ENCODE measurements at places on chromosomes 4 and X.

DNA sequence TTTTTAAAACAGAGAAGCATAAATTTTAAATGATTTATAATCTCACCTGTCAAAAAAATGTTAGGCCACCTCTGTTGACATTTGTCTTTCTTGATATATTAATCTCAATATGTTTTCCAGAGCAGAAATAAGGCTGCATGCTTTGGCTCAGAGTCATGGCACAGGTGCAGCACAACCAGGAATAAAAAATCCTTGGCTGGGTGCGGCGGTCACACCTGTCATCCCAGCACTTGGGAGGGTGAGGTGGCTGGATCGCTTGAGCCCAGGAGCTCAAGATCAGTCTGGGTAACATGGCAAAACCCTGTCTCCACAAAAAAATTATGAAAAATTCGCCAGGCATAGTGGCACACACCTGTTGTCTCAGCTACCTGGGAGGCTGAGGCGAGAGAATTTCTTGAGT is 18.1 kb downstream of the CPLX1 start:
- no peak for DNase-seq

GRCh38 chr4:115376866-115377265 is 263.4 kb upstream of the NDST4 start:
- no peak for DNase-seq

DNA sequence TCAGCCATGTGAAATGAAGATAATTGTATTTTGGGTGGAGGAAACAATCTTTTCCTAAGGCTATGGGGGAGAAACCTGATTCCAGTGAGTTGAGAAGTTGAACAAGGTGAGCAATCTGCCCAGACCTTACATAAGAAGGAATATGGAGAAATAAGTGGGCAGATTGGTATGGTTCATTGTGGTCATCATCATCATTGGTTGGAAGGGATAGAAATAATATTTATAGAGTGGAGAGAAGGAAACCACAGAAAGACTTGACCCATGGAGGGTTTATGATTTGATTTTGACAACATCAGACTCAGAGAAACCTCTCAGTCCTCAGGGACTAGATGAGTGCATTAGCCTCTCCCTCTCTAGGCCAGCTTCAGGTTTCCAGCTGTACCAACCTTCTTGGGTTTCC is 177.9 kb upstream of the NEIL3 start:
- no peak for DNase-seq

GRCh38 chr4:117137145-117137544 is 51.8 kb upstream of the TRAM1L1 start:
- DNase-seq = no peak

GRCh38 chrX:30865015-30865414 is 24.0 kb downstream of the TAB3 start:
- DNase-seq = no peak

- DNase-seq = no peak
These were observed 33.6 kb upstream of the BMPR1B start for GRCh38 chr4:94724016-94724790.

GRCh38 chr4:1534876-1535526 is 128.8 kb upstream of the NKX1-1 start:
- DNase-seq = no peak

GRCh38 chr4:122152711-122153226 is 638 bp downstream of the BLTP1 start:
- DNase-seq = no peak

DNA sequence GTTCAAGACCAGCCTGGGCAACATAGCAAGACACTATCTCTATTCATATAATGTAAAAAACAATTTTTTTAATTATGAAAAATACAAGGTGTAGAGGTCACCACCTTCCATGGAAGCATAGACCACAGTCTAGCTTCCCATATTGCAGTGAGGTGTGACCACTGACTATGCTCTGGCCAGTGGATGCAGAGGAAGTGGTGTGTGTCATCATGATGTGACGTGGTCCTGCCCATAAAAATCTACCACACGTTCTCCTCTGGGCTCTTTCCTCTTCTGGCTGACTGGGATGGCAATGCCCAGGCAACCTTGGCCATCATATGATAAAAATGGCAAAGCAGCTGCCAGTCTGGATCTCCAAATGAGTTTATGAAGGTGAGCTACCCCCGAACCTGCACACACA is 65.7 kb downstream of the RBM47 start:
- DNase-seq = no peak

DNA sequence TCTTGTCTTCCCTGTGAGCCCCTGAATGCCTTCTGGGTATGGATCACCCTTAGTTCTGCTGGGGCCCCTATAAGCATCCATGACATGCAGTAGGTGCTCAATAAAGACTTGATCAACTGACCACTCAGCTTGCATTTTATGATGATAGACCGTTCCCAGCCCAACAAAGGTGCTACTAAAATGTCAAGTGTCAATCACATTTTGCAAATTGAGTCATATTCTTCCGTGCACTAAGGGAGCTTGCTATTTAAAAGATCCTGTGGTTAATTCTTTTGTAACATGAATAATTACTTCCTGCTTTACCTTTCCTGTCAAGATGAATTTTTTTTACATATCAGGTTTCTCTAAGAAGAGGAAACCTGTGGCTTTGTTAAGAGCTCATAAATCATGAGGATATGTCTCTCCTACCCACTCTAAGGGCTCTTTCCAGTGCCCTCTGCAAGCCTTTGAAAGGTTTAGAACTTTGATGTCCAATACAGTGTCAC is 47.6 kb downstream of the SH3KBP1 start:
- DNase-seq = peak; percentile 27

- no peak for DNase-seq
These were observed 926 bp downstream of the NDP start for GRCh38 chrX:43971966-43972961.

GRCh38 chr4:142944565-142944964 is 98.5 kb upstream of the INPP4B start:
- no peak for DNase-seq

GRCh38 chr4:99654361-99654761 is 3.3 kb downstream of the C4orf54 start:
- no peak for DNase-seq

- DNase-seq = no peak
These were observed 95.7 kb downstream of the DCLK2 start for GRCh38 chr4:150173982-150174398.

GRCh38 chr4:154076921-154077320 is 288.0 kb upstream of the SFRP2 start:
- DNase-seq = no peak

GRCh38 chr4:48375651-48376304 is 34.4 kb downstream of the SLAIN2 start:
- DNase-seq = peak; percentile 85

DNA sequence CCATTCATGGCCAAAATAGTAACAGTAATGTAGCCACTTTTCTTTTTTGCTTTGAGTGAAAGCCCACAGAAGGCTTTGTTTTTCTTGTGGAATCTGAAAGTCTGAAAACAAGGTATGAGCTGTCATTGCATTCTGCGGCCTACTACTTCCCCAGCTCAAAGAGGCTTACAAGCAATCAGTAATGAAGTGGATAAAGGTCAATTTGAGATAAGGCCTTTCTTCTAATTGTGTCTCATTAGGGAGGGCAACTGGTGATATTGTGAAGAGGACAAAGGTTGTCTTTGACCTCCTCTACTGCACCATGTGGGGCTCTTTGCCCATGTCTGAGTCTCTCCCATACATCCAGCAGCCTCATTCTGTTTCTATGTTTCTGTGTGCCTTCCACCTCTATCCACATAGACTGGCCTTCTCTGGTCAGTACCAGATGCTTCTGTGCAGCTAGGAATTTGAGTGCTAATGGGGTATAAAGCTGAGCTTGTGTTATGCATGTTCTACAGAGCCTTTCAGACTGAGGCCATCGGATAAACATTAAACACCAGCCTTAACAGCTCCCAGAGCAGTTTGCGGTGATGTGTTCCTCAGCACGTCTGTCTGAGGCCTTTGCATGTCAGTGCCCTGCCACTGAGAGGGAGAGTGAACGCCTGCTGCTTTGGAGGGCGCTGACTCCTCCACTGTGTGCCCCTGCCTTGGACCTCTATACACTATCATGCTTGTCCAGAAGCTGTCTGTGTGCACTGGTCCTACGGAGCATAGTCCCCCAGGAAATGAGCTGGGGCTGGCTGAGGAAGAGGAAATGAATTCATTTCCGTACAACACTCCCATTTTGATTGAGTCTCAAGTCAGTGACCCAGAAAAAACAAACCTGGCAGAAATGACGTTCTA is 80.2 kb downstream of the SH2D1A start:
- no peak for DNase-seq

- DNase-seq = no peak
These were observed 1213.2 kb downstream of the NLGN4X start for GRCh38 chrX:5015451-5015850.

DNA sequence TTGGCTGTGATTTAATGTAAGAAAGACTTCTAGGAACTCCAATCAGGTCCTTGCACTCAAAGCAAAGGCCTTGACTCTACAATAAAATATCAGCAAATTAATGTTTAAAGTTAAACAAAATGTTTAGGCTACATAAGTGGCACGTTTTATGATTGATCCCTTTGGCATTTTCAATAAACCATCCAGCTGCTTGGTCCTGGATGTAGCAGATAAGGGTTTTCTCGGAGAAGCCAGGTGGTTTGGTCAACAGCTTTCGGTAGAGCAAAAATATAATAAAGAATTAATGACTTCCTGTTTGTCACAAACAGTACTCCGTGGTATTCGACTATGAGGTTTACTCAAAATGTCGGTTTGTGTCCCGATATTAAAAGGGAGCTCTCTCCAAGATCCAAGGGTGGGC is 95.8 kb downstream of the GEMIN8 start:
- no peak for DNase-seq

DNA sequence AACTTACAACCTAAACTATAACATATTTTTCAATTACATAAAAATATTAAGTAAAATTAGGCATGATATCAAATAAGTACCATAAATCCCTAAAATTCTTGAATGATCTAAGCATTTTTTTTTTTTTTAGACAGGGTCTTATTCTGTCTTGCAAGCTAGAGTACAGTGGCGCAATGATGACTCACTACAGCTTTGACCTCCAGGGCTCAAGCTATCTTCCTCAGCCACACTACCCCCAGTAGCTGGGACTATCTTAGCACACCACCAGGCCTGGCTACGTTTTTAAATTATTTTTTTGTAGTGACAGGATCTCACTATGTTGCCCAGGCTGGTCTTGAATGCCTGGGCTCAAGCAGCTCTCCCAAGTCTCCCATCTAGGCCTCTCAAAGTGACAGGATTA is 1042.3 kb downstream of the FSTL5 start:
- no peak for DNase-seq

- no peak for DNase-seq
These were observed 13.2 kb downstream of the CC2D2A start for GRCh38 chr4:15482842-15483241.

DNA sequence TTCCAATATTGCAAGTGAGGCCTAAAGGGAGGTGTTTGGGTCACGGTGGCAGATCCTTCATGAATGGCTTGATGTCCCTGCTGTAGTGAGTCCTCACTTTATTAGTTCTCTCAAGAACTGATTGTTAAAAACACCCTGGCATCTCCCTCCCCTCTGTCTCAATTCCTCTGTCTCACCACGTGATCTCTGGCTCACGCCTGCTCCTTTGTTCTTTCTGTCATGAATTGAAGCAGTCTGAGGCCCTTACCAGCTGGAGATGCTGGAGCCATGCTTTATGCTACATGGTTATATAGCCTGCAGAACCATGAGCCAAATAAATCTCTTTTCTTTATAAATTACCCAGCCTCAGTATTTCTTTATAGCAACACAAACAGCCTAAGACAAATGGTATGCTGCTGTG is 980.7 kb upstream of the GRIA3 start:
- no peak for DNase-seq

DNA sequence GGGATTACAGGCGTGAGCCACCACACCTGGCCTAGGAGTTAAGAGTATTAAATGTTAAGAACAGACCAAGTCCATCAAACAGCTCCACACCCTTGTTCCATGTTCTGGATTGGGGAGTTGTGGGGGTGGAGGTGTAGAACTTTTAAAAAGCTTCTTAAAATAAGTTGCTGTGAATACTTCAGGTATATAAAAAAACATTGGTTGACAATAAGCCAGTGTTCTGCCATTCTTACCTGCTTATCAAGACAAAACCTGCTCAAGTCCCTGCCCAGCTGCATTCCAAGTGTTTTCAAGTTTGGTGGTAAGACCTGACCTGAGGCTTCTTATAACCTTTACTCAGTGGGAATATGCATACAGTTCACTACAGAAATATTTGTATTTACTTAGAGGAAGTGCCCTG is 6.4 kb downstream of the RBM3 start:
- DNase-seq = no peak

- DNase-seq = no peak
These were observed 43.4 kb upstream of the GATB start for GRCh38 chr4:151804086-151804630.

DNA sequence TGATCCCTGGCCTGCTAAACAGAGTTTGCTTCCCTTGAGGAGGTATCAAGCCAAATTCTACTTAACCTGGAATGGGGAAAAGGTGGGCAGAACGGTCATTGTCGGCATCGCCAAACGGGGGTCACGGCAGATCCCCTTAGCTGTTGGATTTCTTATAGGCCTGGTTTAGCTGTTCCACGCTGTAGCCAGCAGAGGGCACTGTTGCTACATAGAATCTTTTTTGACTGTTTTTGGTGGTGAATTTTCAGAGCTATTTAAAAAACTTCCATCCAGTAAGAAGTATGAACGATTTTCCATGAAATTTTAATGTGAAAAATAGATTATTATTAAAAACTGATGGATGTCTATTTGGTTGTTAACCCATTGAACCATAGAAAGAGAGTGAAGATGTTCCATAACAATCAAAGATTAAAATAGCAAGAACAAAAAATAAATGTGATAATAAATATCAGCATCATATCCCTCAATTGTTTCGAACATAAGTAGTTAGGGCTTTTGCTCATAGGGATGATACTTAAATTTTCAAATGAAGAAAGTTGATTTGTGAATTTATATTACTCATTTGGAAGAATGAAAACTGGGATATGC is 56.6 kb downstream of the LINC00632 start:
- no peak for DNase-seq

GRCh38 chrX:107731831-107732502 is 43.6 kb downstream of the TSC22D3 start:
- peak; percentile 33 for DNase-seq

- DNase-seq = no peak
These were observed 1511.3 kb upstream of the AGA start for GRCh38 chr4:178953447-178954120.

DNA sequence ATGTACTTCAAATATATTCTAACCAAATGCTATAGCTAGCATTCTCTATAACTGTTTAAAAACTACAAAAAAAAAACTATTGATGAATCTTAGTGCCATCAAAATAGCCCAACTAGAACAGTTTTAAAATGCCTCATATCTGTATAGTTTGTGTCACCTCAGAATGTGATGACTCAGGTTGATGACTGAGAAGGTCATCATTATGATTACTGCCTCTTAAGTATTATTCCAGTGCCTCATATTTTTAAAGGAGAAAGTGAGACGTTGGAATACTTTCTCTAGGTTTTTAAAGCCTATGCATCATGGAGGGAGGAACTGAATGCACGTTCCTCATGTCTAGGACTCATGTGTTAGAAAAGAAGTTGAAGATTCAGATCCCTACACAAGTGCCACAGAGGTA is 88.2 kb downstream of the TMA16 start:
- DNase-seq = no peak

DNA sequence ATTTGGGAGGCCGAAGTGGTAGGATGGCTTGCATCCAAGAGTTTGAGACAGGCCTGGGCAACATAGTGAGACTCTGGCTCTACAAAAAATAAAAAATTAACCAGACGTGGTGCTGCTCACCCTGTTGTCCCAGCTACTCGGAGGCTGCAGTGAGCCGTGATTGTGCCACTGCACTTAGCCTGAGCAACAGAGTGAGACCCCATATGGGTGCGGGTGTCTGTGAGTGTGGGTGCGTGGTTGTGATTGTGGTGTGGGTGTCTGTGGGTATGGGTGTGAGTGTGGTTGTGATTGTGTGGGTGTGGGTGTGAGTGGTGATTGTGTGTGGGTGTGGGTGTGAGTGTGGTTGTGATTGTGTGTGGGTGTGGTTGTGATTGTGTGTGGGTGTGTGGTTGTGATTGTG is 114.6 kb downstream of the UBE2K start:
- no peak for DNase-seq
